ENCODE measurements at places on chromosomes 13 and 19.
A peak's percentile ranks its signal among the peaks of the same experiment; 100 is the strongest.

DNA sequence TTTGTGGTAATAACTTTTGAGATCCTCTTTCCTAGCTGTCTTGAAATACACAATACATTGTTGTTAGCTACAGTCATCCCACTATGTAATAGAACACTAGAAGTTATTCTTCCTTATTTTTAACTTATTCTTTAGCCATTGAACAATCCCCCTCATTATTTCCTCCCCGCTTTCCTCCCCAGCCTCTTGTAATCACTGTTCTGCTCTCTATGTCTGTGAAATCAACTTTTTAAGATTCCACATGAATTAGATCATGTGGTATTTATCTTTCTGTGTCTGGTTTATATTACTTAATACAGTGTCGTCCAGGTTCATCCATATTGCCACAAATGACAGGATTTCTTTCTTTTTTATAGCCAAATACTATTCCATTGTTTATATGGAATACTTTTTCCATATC lies 72.9 kb downstream of the SLC10A2 start:
- DNase-seq: no peak

- DNase-seq: no peak
These were observed 1139.3 kb downstream of the DIAPH3 start for GRCh38 chr13:59024434-59024833.

DNA sequence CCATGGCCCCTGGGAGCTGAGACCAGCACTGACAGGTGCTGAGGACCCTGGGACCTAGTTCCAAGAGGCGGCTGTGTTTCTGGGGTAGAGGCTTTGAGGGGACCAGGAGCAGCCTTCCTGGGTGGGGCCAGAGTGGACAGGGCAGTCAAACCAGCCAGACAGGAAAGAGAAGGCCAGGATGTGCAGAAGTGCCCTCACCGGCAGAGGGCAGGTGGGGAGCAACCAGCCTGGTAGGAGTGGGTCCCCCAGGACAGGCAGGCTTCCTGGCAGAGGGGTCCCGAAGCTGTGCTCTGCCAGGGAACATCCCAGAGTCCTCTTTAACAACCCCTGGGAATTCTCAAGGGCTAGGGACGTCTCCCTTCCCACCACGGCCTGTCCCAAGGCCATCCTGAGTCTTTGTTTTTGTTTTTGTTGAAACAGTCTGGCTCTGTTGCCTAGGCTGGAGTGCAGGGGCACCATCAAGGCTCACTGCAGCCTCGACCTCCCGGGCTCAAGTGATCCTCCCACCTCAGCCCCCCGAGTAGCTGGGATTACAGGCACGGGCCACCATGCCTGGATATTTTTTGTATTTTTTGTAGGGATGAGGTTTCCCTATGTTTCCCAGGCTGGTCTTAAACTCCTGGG lies 3.0 kb upstream of the HIPK4 start:
- DNase-seq: no peak

- no peak for DNase-seq
These were observed 60.3 kb downstream of the CCDC70 start for GRCh38 chr13:51921790-51922740.

GRCh38 chr19:10818301-10819123 lies 17.5 kb downstream of the TMED1 start:
- DNase-seq: no peak

- DNase-seq: no peak
These were observed 35.1 kb downstream of the RASA3 start for GRCh38 chr13:114097212-114097892.

DNA sequence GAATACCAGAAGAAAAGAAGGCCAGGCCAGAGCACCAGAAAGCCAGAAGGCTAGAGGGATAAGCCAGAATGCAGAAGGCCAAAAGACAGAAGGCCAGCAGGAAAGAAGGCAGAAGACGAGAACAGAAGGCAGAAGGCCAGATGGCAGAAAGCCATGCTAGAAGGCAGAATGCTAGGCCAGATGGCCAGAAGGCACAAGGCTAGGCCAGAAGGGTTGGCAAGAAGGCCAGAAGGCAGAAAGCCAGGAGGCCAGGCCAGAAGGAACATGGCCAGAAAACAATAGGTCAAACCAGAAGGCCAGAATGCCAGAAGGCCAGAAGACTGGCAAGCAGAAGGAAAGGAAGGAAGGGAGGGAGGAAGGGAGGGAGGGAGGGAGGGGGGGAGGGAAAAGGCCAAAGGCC lies 188.8 kb downstream of the TUBA3C start:
- no peak for DNase-seq

DNA sequence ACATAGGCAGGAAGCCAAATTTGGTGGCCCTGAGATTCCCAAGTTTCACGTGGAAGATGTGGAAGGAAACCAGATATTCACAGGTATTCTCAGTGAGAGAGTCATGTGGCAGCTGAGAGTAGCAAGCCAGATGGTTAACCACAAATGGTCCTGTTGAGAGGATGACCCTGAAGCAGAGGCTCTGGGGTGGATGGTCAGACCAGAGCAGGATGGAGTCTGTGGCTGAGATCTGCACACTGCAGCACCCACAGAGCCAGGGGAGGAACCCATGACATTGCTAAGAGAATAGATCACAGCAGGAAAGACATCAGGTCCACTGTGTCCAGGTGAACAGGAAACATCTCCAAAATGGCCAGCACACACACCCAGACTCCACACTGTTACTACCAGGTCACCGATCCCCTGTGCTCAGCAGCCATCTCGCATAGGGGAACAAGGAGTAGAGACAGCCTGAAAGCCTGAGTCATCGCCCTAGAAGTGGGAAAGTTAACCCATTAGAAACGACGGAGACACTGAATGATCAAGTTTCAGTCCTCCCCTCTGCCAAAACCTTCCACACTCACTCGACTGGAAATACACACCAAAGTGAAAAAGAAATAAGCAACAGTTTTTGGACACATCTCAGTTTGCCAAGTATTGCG lies 160.0 kb downstream of the RBM26 start:
- DNase-seq: no peak

DNA sequence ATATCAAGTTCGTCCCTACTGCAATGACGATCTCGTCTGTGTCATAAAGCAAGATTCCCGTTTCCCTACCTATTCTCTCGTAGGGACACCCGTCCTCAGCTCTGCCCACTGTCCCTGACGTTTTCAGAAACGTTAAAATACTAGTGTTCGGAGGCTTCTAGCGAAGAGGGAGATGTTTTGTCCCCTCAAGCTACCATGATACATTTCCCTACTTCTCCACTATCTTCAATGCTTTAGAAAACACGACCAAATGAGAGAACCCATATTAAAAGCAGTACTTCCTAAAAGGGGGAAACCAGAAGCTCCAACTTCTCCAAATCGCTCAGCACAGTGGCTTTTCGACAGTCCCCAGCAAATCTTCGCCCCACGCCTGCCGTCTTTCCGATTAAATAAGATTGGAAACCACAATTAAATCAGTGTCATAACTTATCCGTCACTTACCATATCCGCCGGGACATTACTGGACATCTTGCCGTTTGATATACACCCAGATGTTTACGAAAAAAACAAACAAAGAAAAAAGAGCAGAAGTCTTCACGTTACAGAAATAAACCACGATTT lies 1.3 kb downstream of the UBL3 start:
- DNase-seq: no peak

DNA sequence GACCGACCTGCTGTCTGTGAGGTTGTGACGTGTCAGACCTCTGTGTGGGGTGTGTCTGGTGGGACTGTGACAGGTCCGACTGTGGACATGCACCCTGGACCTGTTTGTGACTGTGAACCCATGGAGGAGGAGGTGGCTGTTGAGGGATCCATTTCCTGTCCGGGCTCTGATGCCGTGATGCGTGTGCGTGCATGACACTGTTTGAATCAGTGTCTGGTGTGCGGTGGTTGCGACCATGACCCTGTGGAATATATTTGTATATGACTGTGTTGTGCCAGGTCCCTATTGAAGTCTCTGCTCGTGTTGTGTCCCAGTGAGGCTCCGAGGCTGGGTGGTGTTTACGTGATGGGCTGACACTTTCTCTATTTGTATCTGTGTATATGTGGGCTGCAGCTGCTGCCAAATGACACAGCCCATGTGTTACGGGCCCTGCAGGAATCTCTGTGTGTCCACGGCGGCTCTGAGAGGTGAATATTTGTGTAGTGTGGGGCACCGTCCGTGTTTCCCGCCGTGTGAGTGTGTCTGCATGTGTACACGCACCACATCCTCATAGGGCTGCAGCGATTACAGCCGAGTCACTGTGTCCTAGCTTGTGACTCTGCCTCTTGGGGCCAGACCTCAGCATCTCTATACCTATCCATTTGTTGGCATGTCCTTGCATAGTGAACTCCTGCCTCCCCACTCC lies 18.3 kb downstream of the CCDC97 start:
- DNase-seq: no peak

GRCh38 chr19:38224014-38224862 lies at the start of gene DPF1:
DPF1 (minus strand) TSS chr19:38224222; CDS start chr19:38224142, 80 bp downstream.
- DNase-seq: peak; percentile 8

GRCh38 chr19:33426621-33427361 lies 53.3 kb downstream of the CEBPG start:
- no peak for DNase-seq

GRCh38 chr13:32984857-32985626 lies 31.2 kb upstream of the KL start:
- DNase-seq: no peak

- DNase-seq: no peak
These were observed 1095.8 kb downstream of the UQCRFS1 start for GRCh38 chr19:28117143-28117542.

GRCh38 chr19:41341669-41342490 lies 11.8 kb downstream of the TGFB1 start:
- no peak for DNase-seq

DNA sequence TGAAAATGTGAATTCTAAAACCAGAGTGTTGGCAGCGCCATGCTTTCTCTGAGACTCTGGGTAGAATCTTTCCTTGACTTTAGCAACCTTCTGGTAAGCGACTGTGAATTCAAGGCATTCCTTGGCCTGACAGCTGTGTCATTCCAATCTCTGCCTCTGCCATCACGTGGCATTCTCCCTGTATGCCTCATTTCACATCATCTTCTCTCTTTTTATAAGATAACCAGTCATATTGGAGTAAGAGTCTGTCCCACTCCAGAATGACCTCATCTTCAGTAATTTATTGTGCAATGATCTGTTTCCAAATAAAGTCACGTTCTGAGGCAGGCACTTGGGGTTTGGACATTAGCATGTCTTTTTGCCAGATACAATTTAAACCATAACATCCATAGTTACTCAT lies 103.4 kb upstream of the POSTN start:
- no peak for DNase-seq

DNA sequence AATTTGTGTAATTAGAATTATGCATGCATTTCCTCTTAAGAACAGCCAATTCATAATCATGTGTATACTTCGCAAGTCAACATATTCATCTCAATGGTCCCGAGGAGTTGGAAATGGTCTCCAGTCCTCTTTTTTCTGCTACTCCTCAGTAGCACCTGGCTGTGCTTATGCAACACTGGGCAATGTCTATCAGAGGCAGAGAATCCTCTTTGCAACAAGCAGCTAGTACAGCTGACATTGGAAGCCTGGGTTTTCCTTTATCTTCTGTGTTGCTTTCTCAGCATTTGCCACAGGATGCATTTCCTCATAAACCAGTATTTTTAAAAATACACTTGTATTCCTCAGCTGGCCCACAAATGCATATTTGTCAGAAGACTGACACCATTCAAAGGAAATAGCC lies 405.3 kb upstream of the GPC6 start:
- no peak for DNase-seq

DNA sequence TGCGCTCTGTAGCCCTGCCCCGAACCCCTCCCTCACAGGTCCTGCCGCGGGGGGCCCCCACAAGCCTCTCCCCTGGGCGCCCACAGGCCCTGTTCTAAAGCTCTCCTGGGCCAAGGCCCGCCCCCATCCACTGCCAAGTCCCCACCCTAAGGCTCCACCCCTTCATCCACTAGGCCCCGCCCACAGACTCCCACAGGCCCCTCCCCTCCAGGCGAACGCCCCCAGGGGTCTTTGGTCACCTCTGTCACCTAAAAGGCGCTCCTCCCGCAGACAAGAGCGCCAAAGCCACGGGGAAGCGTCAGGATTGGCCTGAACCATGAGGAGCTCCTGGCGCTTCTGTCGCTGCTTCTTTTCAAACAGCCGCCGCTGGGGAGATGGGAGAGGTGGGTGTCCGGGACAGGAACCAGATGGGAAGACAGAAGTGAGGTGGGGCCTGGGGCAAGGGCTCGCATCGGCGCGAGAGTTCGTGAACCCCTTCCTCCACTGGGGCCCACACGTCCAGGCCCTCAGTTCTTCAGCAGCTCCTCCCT lies 2.3 kb downstream of the TULP2 start:
- no peak for DNase-seq

DNA sequence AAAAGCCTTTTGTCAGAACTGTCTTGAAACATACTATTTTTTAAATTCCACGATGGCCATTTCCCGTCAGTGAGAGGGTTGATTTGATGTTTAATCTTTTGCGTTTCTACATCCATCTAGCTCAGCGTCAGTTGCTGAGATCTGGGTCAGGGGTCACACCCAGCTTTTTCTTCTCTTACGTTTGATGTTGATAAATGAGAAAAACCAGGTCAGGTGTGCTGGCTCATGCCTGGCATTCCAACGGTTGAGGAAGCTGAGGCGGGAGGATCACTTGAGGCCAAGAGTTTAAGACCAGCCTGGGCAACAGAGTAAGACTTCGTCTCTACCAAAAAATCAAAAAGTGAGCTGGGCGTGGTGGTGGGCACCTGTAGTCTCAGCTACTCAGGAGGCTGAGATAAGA lies 168.9 kb downstream of the PTPRS start:
- no peak for DNase-seq

DNA sequence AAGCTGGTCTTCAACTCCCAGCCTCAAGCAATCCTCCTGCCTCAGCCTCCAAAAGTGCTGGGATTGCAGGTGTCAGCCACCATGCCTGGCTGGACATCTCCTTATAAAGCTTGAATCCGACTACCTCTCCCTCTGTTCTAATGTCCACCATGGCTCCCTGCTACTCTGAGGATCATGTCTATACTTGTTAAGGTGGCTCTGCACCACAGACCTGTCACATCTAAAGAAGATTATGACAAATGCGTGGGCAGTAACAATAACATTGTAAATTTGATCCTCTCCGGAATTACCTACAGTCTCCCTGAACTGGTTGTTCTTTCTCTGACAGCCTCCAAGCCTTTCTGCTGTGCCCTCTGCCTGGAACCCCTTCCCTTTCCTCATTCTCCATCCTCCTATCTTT lies 1.8 kb downstream of the NXNL1 start:
- no peak for DNase-seq

- DNase-seq: no peak
These were observed 131.5 kb downstream of the DLEU7 start for GRCh38 chr13:50711996-50712395.

- no peak for DNase-seq
These were observed 4.6 kb upstream of the ZNF845 start for GRCh38 chr19:53328967-53329366.

DNA sequence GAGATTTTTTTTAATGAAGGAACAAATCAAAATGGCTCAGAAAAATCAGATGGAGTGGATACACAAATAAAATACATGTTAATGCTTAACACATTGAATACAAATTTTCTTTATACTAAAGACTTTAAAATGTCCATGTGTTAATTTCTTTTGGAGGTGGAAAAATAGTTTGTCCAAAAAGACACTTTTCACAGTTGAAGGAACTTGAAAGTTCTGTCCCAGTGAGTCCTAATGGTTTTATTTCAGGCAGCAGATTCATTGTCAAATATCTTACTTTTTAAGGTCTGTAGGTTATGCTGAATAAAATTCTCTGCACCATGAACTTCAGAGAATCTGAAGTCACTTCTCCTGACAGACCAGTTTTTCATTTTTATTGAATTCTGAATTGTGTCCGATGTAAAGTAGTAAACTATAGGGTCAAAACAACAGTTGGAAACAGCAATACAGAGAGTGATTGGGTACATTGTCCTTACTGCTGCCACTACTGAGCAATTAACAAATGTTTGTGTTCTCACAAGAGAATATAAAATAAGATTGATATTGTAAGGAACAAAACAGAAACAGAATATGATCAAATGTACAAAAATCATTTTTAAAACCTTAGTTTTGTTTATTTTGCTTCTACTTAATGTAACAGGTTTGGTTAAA lies 1.6 kb downstream of the LPAR6 start:
- no peak for DNase-seq
